Fibroblast of skin of left quadriceps (primary cell): ENCODE measurements at places on chromosomes 4 and X.
A peak's percentile ranks its signal among the peaks of the same experiment; 100 is the strongest.

DNA sequence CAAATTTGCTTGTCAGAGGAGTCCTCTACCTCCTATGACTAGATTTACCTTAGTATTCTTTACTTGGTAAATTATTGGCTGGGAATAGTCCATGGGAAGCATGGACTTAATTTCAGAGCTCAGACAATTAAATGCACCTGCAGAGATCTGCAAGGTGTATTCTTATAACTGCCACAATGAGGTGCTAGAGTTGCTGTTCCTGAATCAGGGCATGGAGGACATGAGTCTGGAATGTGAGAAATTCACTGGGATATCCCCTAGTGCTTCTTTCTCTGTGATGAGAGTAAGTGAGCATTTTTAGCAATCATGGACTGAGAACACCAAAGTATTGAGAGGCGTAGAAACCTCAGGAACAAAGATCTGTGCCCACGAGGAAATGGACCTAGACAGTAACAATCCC is 32.9 kb upstream of the GRID2 start:
- DNase-seq: no peak

DNA sequence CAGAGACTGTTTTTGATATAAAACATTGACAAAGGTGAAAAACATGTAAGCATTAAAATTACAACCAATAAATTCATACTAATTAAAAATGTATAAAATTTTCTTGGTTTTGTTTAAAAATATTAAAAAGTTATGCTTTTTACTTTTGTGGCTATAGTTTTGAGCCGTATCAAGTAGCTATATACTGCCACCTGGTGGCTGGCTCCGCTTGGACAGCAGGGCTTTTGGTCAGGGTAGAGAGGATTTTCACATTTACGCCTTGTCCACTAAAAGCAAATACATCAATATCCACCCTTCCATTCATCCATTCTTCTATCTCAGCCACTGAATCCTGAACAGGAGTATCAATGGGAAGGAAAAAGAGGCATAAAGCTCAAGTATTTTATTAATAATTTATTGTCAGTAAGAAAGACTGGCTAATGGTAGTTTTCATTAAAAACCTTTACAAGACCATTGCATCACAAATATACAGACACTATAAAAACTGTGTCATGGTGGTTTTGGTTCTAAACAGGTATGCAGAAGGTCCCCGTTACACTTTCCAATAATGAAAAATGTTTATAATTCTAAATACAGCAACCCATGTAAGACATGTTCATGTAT is 32.1 kb upstream of the MTNR1A start:
- peak; percentile 24 for DNase-seq

- DNase-seq: no peak
Observed at GRCh38 chrX:76126851-76127250, 46.0 kb upstream of the PBDC1 start.

DNA sequence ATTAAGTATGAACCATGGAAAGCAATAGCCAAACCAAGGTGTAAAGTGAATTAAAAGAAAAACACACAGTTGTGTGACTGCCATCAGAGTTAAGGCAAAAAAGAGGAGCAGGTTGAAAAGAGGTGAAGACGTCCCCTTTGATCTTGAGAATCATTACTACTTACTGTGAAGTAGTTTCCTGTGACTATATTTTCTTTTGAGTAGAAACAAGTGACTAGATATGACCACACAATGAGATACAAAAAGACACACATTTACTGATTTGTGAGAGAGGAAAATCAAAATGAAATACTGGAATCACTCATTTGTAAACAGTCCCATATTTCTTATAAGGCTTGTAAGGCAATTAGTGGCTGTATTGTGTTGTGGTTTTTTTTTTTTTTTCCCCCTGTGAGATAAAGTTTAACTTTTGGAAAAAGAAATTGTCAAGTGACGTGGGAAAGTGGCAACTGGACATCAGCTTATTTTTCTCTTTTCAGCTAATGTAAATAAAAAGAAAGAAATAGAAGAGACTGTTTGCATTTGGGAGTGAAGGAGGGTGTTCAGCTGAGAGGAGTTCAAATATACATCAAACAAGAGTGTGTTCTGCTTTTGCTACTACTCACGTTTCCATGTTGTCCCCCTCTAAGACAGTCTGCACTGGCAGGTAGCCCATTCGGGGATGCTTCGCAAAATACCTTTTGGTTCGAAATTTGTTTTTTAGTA is 106.4 kb upstream of the FTHL17 start:
- no peak for DNase-seq

DNA sequence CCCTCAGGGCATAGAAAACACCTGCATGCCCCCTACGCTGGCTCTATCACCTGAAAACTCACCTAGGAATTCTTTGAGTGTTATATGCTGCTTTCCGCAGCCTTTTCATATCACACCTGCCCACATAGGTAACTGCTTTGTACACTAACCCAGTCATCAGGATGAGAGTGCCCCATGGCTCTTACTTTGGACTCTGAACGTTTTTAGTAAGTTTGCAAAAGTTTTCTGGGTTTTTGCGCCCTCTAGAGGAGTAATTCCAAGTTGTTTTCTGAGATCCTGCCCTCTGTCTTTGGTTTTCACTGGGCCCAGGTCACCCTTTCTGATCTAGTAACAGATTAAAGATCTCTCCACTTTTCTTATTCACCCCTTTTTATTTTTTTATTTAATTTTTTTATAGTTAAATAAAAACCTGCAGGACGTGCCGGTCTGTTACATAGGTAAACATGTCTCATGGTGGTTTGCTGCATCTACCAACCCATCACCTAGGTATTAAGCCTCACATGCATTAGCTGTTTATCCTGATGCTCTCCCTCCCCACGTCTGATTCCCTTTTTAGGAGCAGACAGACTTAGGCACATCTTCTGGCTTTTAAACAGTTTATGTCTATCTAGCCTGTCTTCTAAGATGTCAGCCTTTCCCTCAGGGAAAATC is 139.2 kb downstream of the NWD2 start:
- DNase-seq: no peak

DNA sequence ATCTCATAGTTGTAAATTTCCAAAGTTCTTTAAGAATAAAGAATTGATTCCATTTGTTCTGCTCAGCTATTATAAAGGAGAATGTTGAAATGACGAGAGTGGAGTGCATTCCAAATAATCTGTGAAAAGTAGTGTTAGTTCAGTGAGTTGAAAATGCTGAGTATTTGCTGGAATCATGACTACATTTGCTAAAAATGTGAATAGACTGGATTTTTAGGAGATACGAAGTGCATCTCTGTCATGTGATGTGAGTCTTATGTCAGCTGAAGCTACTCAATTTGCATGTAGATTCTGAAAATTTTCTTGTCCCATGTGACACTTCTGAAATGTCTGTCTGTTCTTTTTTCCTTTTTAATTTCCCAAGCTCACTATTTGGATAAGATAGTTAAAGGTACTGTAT is 206.0 kb downstream of the DCTD start:
- no peak for DNase-seq

DNA sequence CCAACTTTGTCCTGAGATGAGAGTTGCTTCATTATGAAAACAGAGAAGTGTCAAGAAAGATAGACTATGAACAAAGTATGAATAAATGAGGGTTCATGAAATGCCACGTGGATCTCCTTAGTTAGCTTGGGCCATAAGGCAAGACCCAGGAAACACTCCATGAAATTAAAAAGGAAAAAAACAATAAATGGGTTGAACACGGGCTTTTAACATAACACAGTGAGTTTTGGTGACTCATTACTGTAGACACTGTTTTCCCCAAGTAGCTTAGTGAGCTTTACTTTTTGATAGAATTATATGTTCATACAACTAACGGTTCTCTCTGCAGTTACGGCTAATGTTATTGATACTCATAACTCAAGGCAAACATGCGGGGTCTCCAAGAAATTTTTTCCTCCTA is 265.0 kb downstream of the DHX15 start:
- DNase-seq: no peak

- no peak for DNase-seq
Observed at GRCh38 chrX:110944751-110945675, 149.4 kb upstream of the CHRDL1 start.

- no peak for DNase-seq
Observed at GRCh38 chr4:143253166-143253565, 68.4 kb downstream of the USP38 start.

DNA sequence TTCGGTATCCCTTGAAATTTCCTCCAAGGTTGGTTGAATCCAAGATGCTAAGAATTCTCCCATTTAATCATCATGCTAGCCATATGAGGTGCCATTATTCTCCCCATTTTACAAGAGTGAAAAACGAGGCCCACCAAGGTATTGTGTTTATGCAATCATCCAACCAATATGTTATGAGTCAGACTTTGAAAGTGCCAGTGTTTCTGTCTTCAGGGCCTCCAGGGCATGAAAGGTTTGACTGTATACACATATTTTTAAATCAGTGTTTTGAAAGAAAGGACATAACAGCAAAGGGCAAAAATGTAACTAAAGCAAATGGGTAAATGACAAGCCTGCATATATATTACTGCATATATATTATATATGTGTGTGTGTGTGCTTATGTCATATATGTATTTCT is 541.2 kb upstream of the SMIM31 start:
- DNase-seq: no peak

DNA sequence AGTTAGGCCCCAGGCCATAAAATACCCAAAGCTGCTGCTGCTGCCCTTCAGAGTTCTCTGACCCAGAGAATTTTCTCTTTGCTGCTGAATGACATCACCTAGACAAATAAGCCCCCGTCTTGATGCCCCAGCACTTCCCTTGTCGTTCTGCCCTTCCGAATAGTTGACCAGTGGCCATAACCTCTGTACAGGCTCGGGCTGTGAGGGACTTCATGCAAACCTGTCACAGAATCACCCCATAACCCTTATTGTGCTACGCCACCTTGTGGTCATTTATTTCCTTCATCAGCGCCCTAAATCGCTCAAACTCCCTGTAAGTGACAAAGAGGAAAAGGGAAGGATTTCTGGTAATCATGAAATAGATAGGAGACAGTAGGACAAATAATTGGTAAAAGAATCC is 18.8 kb downstream of the SPACA5 start:
- no peak for DNase-seq
